Stimulated activated CD8-positive, alpha-beta memory T cell treated with anti-CD3 and anti-CD28 coated beads, Interleukin-2, amount 100 ng/mL, for 48 hours (primary cell): ENCODE measurements at places on chromosomes 12 and 14.

DNA sequence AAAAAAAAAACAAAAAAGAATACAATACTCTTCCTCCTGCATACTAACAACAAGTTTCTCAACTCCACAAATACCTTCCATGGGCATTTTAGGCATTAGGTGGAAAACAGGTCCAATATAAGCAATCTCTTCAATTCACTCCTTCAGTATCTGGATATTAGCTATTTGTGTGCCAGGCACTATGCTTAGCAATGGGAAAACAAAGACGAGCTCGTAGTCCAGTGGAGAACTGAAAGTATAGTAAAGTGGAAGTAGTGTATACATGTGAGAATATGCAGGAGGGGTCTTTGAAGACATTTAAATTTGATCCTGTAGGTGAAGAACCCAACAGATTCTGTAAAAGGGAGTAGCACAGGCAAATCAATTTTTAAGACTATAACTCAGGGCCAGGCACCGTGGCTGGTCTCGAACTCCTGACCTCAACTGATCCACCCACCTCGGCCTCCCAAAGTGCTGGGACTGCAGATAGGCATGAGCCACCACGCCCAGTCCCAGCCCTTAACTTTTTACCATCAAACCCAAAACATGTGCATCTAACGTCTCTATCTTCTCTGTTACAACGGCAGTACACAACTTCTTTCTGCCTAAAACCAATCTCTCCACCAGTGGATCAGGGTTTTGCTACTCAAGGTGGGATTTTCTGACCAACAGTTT, 10.6 kb downstream of the HECTD1 start:
- no peak for DNase-seq

DNA sequence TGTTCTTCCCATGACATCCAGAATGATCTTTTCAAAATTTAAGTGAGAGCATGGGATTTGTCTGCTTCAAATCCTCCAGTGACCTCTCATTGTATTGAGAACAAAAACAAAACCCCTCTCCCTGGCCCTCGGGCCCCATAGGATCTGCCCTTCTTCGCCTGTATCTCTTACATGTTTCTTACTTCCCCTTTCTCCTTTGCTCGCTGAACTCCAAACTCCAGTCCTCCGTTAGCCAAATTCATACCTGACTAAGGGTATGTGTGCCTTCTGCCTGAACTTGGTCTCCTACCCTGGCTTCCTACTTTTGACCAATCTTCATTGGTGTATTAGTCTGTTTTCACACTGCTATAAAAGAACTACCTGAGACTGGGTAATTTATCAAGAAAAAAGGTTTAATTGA, 13.2 kb upstream of the TSPAN11 start:
- DNase-seq: no peak

DNA sequence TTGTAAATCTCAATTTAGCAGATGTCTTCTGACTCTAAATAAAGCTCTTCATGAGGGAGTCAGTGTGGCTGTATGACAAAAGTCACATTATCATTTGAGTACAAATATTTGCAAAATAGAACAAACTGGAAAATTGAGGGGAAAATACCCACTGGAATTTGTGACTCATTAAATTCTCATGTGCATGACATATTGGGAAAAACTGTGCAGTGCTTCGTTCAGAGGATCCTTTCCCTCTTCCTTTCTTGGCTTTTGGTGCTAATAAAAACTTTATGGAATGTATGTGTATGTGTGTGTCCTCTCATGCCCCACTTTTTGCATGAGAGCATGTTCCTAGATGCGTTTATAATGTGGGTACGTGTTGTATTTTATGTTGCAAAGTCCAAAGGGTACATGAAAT, 267.8 kb downstream of the KTN1 start:
- DNase-seq: no peak

GRCh38 chr12:19647806-19648556, 208.7 kb downstream of the AEBP2 start:
- no peak for DNase-seq

DNA sequence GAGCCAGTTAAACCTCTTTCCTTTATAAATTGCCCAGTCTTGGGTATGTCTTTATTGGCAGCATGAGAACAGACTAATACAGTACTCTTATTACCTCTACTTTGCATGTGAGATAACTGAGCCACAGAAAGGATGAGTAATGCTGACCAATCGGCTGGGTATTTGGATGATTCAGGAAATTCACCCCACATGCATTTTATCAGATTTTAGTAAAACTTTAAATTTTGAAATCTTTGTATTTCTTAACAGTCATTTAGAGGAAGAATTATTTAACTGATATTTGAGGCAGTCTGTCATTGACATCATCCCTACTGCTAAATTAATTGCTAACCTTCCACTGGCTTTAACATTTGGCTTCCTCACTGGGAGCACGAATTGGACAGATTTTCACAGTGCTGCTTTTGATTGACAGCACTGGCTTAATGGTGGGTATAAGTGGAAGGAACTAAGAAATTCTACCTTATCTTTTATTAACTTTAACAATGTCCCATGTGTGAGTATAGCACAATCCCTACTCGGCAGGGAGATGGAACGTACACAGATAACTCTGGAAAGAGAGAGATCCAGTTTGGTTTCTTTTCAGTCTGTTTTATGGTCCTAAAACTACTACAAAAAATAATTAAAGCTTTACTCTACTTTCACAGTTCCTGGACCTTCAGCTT, 261.0 kb downstream of the DACT1 start:
- DNase-seq: no peak

DNA sequence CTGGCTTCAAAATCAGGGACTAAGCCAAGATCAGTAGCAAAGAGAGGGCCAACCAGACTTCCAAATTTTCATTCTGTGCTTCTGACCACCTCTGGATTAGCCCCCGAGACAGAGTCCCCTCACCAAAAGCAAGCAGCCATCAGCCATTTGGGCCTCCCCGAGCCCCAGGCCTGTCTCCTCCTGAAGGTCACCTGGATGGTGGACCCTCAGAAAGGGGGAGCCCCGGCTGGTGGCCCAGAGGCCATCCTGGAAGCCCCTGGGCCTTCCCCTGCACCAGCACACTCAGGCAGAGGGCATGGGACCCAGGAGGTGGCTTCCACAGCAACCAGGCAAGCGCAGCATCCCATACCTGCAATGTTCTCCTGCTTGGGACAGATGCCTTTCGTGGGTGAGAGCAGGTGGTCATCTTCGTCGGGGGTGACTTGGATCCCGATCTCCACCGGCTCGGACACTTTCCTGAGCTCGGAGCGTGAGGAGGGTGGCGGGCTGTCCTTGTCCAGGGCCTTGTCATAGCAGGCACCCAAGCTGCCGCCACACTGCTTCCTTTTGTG, 14.8 kb downstream of the BCL11B start:
- no peak for DNase-seq

DNA sequence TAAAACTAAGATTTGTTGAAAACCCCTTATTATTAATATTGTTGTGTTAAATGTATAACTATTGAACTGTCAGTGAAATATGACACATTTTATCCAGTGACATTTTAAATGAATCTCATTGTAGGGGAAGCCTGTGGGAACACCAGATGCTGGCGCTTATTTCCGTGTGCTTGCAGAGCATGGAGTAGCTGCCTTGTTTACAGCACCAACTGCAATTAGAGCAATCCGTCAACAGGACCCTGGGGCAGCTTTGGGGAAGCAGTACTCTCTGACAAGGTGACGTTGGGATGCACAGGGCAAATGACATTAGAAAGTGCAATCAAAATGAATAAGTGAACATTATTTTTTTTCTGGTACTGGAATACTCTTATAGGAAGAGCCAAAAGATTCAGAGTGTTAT, 96.8 kb downstream of the ACSS3 start:
- no peak for DNase-seq

DNA sequence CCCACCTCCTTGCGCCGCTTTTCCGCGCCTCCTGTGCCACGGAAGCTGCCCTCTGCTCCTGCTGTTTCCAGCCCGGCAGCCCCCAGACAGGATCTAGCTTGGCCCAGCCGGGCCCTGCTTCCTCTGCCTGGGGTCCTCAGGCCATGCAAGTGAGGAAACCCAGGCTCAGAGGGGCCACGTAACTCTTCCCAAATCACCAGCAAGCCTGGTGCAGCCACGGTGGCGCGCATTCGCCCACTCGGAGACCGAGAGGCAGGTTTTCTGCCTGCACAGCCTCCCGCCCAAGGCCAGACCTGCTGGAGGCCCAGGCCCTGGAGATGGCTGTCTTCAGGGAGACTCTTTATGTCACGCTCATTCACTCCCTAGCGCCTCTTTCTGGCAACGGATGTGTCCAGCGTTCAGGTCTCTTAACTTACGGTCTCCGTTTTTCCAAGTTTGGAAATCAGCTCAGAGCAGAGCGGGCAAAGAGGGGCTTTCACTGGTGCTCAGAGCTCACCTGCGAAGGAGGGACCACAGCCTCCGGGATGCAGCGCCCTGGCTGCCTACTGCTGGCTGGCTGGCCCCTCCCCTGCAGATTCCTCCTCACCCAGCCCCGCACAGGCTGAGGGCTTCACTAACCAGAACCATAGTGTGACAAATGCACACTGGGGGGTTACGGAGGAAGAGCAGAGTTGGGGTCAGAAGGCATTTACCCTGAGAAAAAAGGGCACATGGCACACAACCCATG, 20.6 kb upstream of the CEP170B start:
- no peak for DNase-seq

DNA sequence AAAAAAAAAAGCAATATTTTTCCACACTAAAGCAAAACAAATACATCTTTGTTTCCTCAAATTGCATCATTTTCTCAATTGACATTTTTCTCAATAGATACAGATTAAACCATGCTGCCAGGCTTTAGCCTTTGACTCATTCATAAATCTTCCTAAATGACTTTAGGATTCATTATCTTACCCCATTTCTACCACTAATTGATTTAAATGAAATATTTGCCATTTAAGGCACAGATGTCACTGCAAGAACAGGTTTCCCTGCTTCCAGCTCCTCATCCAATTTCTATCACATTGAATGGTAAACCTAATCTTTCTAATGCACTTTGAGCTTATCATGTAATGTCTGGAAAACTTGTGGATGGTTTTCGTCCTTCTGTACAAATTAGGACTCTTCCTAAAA, 298.7 kb downstream of the RPL10L start:
- DNase-seq: no peak

GRCh38 chr12:48350249-48351021, at the start of gene ZNF641:
ZNF641 (minus strand) TSS chr12:48350919; CDS start chr12:48348090, 2,829 bp downstream.
- DNase-seq: peak; percentile 59

GRCh38 chr12:104063712-104064030, 660 bp upstream of the HCFC2 start:
- DNase-seq: no peak

DNA sequence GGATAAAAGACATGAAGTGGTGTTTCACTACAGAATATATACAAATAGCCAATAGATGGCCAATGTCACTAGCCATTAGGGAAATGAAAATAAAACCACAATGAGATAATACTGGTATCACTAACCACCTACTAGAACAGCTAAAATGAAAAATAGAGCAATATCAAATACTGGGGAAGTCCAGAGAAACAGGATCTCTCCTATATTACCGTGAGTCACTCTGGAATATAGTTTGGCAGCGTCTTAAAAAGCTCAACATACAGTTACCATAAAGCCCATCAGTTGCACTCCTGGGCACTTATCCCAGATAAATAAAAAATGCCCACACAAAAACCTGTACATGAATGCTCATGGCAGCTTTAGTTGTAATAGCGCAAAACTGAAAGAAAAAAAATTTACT, 101.7 kb downstream of the TMTC1 start:
- DNase-seq: no peak

DNA sequence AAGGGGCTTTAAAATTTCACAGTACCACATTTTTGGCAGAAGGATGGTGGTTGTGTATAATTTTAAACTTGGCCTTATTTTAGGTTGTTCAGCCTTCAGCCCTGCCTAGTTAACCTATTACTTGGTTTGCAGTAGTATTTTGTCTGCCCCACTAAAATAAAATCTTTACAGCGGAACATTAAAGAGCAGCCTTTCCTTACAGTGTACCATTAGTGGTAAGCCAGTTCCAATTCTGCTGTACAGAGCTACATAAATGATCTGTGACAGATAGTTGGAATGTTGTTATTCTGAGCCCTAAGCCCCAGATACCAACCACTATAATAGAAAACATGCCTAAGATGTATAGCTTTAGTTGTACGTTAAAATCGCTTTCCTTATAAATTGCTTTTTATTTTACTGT, 56.2 kb downstream of the SLC38A6 start:
- DNase-seq: no peak

DNA sequence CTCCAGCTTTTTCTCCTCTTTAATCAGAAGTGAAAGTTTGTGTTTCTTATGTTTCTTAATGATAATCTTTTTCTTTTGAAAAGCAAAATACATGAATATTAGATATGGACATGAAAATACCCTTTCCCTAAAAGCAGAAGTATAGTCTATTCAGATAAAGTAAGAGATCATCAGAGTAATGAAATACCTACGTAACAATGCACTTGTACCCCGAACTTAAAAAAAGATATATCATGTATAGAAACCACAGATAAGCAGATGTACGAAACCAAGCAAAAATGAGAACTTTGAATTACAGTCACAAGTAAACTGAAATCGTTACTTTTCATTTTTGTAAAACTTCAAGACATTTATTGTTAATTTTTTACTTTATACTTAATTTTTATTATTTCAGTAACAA, 1.5 kb upstream of the GPR65 start:
- no peak for DNase-seq

DNA sequence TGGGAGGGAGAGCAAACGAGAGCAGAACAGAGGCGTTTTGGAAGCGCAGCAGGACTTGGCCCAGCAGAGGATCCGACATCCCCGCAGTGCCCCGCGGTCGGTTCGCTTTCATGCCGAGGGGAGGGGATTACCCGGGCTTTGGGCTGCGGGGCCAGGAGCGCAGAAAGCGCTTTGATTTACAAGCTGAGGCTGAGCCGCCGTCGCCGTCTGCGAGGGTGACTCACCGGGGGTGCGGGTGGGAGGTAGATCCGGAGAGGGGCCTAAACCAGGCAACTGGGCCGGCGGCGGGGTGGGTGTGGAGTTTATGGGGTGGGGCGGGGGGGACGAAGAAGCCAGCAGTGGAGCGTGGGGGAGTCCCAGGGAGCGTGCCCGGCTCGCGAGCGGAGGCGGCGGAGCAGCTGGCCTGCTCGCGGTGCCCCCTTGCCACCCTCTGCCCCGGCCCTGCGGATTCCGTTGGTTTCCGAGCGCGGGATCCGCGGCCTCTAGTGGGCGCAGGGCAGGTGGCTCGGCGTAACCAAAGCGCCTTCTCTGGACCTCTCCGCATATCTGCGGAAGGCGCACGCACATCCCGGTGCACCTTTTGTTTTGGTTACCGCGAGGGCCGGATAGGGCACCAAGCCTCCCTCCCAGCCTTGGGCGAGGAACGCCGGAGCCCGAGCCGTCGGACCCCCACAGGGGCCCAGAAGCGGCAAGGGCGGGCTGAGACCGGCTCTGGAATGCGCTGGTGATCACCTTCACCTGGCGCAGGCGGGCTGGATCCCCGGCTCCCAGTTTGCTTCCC, 2.6 kb downstream of the SIX4 start:
- no peak for DNase-seq

DNA sequence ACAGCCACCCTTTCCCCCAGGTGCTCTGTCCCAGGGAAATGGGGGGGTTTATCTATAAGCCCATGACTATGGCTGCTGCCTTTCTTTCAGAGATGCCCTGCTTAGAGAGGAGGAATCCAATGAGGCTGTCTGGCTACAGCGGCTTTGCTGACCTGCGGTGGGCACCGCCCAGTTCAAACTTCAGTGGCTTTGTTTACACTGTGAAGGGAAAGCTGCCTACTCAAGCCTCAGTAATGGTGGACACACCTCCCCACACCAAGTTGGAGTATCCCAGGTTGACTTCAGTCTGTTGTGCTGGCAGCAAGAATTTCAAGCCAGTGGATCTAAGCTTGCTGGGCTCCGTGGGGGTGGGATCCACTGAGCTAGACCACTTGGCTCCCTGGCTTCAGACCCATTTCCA, 869.2 kb downstream of the SLC6A15 start:
- no peak for DNase-seq
